ENCODE measurements at places on chromosomes 2 and 18.

DNA sequence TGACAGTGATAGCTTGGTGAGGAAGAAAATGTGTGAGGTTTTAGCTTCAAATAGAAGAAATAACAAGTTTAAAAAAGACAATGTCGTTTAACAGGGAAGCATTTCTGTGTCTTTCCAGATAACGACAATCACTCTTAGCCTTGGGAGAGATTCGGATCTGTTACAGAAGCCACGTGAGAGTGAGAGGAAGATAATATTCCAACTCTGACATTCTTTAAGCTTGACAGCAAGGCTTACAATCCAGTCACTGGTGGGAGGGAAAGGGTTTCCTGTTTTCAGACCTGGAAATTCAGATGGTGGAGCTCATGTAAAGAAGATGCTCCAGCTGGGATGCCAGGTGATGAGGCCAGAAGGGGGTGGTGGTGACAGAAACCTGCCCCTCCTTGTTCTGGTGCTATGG is 30.8 kb downstream of the FBXO48 start:
- DNase-seq, result no peak

DNA sequence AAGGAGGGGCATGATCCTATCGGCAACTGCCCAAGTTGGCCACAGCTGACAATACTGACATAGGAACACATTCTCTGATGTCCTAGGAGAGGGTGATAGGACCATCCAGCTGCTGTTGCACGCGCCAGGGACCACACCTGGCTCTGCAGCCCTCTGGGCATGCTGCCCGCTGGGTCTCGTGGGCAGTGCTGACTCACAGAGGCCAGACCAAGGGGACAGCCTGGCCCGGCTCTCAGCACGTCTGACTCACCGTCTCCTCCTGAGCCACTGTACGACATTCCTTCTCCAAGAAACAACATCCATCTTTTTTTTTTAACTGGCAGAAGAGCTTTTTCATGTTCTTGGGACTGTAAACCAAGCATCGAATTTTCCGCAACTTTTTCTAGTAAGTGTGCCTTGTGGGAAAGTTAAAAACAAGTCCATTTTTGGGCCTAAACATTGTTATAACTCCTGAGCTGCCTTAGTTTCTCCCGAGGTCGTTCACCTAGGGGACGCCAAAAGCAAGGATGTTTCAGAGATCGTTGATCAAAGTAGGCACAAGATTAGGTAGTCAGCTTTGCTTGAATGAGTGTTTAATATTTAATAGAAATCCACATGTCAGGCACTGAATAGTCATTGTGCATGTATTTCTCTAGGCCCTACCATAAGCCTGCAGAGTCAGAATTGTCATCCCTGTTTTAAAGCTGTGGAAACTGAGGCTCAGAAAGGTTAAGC is 100.3 kb downstream of the TTC32 start:
- no peak for DNase-seq

- DNase-seq, result no peak
These were observed 542.8 kb downstream of the IRS1 start for GRCh38 chr2:226256709-226257376.

GRCh38 chr2:106789185-106789584 is 96.8 kb downstream of the ST6GAL2 start:
- no peak for DNase-seq

DNA sequence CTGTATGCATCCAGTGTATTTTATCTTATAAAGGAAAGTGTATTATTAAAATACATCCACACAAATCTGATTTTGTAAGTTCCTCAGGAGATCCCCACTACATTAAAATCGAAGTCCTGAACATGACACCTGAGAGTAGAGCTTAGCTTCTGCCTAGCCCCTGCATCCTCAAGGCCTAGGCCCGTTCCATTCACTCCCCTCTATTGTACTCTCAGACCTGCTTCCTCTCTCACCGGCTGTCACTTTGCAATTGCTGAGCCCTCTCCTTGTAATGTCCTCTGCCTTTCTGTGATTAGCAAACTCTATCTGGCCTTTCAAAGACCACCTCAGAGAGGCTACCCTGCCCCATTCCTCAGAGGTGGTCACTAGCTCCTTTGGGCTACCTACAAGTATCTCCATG is 160.8 kb downstream of the FTCDNL1 start:
- no peak for DNase-seq

DNA sequence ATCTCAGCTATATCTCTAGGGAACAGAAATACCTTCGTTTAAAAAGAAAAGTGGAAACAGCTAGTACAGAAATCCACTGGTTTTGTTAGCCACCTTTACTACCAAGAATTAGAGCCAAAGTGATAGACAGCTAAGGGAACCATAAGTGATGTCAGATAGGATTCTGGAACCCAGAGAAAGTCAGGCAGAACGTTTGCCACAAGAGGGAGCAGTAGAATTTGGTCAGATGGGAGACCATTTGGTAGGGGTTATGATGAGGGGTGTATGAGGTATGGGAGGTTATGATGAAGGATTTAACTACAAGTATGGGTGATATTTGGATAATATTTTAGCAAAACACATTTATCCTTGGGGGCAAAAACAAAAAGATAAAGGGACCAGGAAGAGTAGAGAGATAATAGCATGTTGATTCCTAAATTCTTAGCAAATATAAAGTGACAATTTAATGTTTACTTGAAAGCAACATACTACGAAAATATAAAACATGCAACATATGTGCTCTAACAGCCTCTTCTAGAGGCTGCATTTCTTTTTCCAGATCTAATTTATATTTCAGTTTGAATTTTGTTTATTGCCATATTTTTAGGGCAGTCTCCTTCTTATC is 3.3 kb downstream of the SLC8A1 start:
- DNase-seq, result no peak

- DNase-seq, result no peak
These were observed 2115.5 kb upstream of the CELF4 start for GRCh38 chr18:39681061-39681460.

DNA sequence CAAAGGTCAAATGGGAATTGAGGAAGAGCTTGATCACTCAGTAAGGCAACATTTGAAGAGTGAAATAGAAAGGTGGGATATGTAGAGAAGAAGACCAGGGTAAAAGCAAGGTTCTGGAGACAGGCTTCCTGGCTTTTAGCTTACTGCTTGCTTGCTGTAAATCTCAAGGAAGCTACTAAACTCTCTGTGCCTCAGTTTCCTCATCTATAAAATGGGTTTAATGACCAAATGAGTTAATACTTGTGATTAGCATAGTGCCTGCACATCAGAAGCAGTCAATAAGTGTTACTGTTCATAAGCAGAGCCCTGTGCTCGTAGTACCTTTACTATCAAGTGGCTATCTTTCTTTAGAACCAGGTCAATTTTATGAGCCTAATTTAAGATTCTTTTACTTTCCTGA is 222.2 kb upstream of the ITGA4 start:
- DNase-seq, result no peak

DNA sequence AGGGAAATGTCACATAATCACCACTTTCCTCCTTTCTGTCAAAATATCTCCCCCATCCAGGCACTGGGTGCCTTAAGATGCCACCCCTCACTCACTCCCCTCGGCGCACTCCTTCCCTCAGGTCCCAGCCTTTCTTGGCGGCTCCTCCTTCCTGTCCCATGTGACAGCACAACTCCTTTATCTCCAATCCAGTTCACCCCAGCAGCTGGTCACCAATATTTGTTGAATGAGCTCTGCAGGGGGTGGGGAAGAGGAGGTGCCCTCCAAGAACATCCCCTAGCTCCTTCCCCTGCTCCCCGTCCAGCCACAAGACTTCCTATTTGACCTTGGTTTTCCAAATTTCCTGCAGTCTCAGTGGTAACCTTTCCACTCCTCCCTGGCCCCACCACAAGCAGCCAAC is 31.6 kb upstream of the ID2 start:
- no peak for DNase-seq

All from HuH-7.5 (cell line).